ENCODE measurements at places on chromosomes 12 and 14.

- DNase-seq, result no peak
These were observed 35.7 kb downstream of the LGR5 start for GRCh38 chr12:71475280-71475679.

DNA sequence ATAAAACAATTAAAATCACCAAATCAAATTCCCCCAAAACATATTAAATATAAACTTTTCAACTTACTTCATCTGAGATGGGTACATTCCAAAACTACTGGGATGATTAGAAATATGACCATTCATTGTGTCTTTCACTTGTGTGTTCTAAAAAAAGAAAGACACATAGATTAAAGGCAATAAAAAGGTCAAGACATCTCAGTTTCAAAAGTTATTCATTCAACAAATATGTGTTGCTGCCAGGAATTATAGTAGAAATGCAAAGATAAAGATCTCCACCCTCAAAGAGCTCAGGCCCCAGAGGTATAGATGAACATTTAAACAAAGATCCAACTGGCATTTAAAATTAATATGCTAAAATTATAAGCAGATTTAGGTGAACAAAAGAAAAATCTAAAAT is 106.4 kb downstream of the EPS8 start:
- DNase-seq, result no peak

DNA sequence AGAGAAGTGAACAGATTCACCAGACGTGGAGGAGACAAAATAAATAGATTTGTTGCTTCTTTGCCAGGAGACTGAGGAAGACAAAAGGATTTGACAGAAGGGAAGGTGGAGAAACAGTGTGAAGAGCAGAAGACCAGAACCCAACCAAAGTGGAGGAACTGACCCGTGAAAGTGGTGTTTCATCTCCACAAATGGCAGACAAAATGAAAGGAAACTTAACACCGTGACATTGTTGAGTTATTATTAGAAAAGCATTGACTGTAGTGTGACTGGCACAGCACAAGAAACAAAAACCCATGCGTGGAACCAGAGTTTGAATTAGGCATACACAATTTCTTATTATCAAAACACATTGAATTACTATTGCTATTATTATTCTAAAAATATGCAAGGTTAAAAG is 518.1 kb downstream of the TMEM121 start:
- DNase-seq, result no peak

DNA sequence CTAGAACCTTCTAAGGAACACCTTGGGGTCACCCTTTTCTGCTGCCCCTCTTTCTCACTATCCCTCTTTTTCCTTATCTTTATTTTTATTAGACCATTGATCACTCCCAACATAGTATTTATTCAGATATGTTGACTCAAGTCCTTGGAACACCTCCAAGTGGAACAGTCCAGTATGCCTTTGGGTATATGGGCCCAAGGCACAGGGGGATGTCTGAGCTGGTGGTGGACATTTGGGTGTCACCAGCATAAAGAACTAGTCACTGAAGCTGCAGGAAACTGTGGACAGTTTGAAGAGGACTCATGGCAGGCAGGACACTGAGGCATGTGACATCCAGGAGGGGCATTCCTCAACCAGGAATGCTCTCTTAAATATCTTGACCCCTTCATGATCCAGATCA is 105.6 kb downstream of the VEZT start:
- DNase-seq, result no peak
